Skeletal muscle cell (primary cell): ENCODE measurements at places on chromosomes 13 and 19.

GRCh38 chr19:18193388-18194180 lies 566 bp downstream of the MPV17L2 start:
- no peak for DNase-seq

- no peak for DNase-seq
These were observed 1.8 kb upstream of the CEACAM8 start for GRCh38 chr19:42596391-42597072.

- DNase-seq, result peak; percentile 56
These were observed at the start of gene CD320 for GRCh38 chr19:8307965-8308866. CD320 (minus strand) TSS chr19:8308358; CDS start chr19:8308290, 68 bp downstream.

- DNase-seq, result no peak
These were observed 3.7 kb upstream of the CSNK1A1L start for GRCh38 chr13:37109051-37109678.

DNA sequence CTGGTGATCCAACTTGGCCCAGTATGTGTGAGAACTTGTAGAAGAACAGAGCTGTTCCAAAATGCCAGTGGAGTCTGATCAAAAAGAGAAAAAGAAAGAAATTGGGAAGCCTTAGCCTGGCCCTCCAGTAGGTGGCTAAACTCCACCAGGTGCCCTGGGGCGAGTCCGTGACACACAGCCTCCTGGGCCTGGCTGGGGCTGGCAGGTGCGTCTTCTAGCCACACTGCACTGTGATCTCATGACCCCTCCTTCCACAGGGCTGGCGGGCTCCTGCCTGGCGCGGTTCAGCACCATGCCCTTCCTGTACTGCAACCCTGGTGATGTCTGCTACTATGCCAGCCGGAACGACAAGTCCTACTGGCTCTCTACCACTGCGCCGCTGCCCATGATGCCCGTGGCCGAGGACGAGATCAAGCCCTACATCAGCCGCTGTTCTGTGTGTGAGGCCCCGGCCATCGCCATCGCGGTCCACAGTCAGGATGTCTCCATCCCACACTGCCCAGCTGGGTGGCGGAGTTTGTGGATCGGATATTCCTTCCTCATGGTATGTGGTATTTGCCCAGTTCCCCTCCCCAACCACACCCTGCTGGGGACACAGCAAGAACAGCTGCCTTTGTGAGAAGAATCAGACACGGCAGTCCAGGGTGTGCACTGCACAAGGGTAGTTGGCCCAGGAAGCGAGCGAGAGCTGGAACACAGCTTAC lies 53.7 kb downstream of the RAB20 start:
- DNase-seq, result no peak

DNA sequence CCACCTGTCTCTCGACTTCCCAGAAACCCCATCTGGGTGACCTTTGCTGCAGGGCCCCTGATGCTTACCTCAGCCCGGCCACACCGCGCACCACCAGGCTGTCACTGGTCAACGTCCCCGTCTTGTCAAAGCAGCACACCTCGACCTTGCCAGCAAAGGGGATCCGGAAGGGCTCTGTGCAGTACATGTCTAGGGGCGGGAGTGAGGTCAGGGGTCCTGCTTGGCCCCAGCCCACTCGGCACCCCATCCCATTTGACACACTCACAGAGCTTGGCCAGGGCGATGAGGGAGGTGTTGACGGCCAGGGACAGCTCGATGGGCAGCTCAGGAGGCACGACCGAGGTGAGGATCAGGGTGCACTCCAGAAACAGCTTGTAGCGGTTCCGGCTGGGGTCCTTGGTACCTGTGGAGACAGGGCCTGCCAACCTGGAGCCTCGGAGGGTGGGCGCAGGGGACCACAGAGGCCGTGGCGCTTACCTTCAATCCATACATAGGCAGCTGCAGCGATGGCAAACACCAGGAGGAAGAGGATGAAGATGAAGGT lies 8.4 kb downstream of the ATP13A1 start:
- no peak for DNase-seq

- peak; percentile 98 for DNase-seq
These were observed at the start of gene ANO8 for GRCh38 chr19:17334414-17335409. ANO8 (minus strand) TSS chr19:17334855; CDS start chr19:17334670, 185 bp downstream.

GRCh38 chr13:106660746-106661625 lies 93.0 kb upstream of the ARGLU1 start:
- DNase-seq, result no peak
